ENCODE measurements at places on chromosomes 2 and 18.

GRCh38 chr2:97747285-97747684 lies 33.9 kb downstream of the ZAP70 start:
- DNase-seq: no peak

DNA sequence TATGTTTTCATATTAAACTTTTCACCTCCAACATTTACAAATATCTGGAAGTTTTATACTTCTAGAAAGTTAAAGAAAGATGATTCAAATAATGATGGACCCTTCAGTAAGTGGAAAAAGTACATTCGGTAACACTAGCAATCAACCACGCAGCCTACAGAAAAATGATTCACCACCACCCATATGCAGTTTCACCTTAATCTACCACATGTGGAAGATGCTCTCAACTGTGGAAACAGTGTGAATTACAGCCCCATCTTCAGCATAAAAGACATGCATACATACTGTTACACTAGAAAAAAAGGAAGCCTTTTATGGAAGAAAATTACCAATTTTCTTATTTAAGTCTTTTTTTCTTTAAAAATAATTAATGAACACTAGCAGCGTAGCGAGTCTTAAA lies 1.1 kb downstream of the SLC38A11 start:
- no peak for DNase-seq

DNA sequence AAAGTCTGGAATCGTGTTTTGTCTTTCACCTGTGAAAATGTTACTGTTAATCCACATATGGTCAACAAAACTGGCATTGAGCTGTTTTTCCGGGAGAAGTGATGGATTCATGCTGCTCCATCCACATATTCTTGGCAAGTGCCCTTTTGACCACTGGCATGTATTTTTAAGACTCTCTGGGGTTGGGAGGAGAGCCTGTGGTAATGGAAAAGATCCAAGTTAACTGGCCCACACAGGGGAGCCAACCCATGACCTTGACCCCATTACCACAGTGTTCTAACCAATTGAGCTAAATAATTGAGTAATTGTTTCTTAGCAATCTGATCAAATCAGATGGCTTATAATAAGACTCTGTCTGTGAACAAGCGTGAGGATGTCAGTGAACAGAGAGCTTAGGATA lies 296.2 kb upstream of the NRP2 start:
- DNase-seq: no peak

- no peak for DNase-seq
These were observed 15.4 kb upstream of the FAP start for GRCh38 chr2:162258686-162259085.
